Nucleus accumbens (tissue), 56 donors: ENCODE measurements at places on chromosomes 12 and 14.

DNA sequence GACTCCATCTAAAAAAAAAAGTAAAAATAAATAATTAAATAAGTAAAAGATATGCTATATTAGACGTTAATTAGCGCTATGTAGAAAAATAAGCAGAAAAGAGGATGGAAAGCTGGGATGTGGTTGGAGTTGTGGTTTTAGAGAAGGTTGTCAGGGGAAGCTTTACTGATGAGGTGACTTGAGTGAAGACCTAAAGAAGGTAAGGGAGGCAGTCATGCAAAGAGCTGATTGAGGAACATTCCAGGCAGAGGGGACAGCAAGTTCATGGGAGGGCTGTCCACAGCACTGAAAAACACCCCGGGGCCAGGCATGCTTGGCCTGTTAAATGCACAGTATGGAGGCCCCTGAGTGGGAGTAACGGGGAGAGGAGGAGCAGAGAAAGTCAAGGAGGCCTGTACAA, 15.7 kb downstream of the SMAGP start:
- DNase-seq = no peak

DNA sequence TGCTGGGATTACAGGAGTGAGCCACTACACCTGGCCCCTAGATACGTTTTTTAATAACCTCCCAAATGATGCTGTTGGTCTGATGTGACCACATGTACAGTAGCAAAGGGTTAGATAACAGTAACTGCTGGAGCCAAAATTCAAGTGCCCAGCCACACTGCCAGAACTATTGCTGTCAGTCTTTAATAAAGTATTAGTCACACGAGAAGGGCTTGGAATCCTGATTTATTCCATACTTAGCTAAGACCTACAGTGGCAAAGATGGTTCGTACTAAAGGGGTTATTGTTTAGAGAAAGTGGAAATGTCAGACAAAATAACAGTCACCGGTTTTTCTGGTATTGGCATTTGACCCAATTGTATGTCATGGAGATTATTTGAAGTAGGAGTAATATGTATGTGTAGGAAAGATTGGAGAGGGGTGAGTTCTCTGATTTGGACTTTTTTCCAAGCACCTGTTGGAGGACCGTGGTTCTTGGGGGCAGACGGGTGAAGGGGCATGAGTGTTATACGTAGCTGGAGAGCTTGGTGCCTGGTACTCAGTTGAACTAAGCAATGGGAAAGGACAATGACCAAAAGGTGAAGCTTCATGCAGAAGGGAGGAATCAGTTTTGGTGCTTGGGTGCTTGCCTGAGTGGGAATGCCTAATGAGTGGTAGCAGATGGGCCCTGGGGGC, 9.7 kb downstream of the TUBA1C start:
- no peak for DNase-seq

DNA sequence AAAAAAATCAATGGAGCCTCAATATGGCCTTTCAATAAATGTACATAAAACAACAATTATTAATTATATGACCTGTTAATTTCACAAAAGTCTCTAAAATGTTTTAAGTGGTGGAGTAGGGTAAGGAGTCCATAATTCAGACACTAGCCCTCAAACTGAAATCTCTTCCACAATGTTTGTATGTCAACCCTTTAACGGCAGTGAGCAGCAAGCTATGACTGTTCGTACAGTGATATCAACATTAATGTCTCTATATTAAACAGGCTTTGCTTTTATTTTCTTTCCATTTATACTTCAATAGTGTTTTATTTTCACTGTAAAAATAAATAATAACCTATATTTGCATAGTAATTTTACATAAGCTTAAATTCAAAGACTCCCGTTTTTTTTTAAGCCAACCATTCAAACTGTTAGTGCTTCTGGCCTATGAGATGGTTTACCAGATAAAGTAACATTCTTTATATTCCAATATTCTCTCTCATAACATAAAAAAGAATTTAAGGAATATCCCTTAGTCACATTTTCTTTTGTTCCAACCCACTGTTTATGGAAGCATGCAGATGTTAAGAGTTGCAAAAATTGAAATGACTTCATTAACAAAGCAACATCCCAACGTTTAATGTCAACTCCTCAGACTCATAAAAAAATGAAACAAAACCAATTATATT, 2.3 kb downstream of the CDK17 start:
- DNase-seq = no peak

GRCh38 chr14:54211551-54212308, 185.1 kb upstream of the CDKN3 start:
- DNase-seq = no peak

GRCh38 chr12:8855891-8856290, 33.5 kb downstream of the A2ML1 start:
- DNase-seq = no peak

DNA sequence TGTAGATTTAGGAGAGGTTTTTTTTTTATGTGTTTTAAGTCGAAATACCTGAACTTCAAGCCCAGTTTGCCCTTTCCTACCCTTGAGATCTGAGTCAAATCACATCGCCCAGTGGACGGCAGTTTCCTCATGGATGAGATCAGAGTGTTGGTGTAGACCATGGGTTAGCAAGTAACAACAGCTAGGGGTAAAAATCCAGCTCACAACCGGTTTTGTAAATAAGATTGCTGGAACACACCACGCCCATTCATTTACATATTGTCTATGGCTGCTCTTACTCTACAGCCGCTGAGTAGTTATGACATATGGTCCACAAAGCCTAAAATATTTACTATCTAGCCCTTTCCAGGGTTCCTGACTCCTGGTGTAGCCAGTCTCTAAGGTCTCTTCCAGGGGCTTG, 158.5 kb upstream of the PLEKHG7 start:
- DNase-seq = no peak

DNA sequence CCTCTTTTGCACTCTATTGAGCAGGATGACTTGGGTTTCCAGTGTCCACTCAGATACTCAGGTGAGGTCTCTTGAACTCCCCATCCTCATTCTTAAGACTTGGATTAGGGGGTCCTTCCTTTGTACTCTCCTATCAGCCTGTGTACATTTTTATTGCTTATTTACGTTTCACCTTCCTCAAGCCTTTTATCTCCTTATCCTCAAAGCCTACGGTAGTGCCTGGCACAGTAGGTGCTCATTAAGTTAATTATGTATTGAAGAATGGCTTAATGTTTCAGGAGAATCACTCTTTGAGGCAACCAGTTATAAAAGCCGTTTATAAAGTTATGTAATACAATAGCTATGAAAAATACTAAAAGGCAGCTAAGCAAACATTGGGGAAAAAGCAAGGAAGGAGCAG, 315.7 kb downstream of the NPAS3 start:
- DNase-seq = no peak

DNA sequence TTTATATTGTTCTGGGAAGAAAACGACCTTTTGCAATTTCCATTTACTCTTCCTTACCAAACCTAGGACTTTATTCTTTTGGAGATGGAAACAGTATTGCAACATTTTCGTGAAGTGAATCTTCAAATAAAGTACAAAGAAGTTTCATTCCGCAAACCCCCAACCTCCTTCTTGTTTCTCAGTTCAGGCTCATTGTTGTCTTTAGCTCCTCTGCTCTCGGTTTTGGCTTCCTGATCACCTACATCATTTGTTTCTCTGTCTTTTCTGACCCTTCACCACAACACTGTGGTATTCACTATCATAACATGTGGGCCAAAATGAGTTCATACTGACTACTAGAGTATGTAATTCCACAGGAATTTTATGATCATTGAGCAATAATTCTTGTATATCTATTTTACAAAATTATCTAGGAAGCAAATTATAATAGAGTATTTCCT, 266.8 kb downstream of the ADAMTS20 start:
- DNase-seq = no peak

GRCh38 chr14:45181806-45182205, 46.1 kb downstream of the FANCM start:
- DNase-seq = no peak

- DNase-seq = no peak
Measured at GRCh38 chr14:32947792-32948191, 9.1 kb downstream of the NPAS3 start.

- DNase-seq = no peak
Measured at GRCh38 chr12:71892059-71892458, 46.6 kb upstream of the TPH2 start.

DNA sequence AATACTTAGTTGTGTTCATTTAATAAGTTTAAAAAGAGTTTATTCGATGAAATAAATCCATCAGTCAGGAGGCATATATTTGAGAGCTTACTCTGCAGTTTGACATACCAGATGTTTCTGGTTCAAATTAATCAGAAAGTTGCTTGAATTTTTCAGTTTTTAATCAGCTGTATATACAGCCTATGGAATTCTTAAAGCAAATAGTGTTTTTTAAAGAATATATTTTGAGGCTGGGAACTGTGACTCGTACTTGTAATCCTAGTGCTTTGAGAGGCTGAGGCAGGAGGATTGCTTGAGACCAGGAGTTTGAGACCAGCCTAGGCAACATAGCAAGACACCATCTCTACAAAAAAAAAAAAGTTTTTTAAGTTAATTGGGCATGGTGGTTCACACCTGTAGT, 112.1 kb downstream of the MON2 start:
- DNase-seq = no peak

- no peak for DNase-seq
Measured at GRCh38 chr14:97703006-97703760, 906.0 kb downstream of the VRK1 start.

- no peak for DNase-seq
Measured at GRCh38 chr12:19245666-19246065, 116.1 kb downstream of the PLEKHA5 start.

- no peak for DNase-seq
Measured at GRCh38 chr12:117155278-117156060, 34.8 kb downstream of the FBXO21 start.

- DNase-seq = no peak
Measured at GRCh38 chr12:8078398-8078797, 3.7 kb upstream of the NECAP1 start.

GRCh38 chr12:109597795-109598427, 24.3 kb downstream of the MVK start:
- peak; percentile 80 for DNase-seq

GRCh38 chr12:31582155-31582554, 8.8 kb downstream of the DENND5B start:
- DNase-seq = no peak

GRCh38 chr12:113287146-113287898, 47.6 kb downstream of the SLC8B1 start:
- no peak for DNase-seq

GRCh38 chr14:30389877-30390385, 169.0 kb upstream of the G2E3 start:
- no peak for DNase-seq

DNA sequence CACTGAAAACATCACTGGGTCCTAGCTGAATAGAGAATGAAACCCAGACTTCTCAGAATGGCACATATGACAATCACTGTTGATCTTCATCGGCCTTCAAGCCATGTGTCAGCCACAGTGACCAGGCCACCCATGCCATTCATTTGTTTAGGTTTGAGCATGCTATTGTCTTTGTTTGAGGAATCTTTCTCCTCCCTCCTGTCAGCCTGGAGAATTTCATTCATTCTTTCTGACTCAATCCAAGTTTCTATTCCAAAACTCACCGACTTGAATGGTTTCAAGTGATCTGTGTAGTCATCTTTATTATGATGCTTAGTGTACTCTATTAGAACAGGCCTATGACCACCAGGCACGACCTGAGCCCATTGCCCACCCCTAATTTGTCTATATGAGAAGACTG, 106.3 kb downstream of the ETNK1 start:
- DNase-seq = no peak

DNA sequence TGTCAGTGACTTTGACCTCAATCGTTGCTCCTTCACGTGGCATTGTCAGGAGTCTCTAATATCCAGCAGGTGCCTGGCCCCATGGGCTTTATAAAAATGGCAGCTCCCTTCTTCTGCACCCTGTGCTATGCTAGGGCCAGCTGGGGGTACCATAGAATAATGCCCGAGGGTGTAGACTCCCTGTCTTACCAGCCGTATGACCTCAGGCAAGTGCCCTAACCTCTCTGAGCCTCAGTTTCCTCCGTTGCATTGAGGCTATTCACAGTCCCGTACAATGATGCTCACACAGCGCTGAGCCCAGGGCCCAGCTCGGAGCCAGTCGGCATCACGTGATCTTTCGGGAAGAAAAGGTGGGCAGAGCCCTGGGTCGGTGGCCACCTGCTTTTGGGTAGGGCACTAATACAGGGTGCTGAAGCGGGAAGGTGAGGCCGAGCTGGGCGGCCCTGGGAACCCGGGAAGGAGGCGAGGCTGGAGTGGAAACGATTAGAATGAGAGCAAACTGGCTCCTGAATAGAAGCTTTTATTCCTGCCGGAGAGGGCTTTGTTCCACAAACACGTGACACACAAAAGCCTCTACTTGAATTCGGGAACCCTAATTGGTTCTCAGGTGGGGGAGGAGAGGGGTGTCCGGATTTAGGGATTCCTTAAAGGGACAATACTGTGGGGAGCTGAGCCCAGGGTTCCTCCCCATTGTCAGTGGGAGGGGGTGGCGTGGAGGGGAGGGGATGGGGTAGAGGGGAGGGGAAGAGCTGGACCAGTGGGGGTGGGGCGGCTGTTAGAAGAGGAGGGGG, 19.9 kb upstream of the MSI1 start:
- DNase-seq = no peak

DNA sequence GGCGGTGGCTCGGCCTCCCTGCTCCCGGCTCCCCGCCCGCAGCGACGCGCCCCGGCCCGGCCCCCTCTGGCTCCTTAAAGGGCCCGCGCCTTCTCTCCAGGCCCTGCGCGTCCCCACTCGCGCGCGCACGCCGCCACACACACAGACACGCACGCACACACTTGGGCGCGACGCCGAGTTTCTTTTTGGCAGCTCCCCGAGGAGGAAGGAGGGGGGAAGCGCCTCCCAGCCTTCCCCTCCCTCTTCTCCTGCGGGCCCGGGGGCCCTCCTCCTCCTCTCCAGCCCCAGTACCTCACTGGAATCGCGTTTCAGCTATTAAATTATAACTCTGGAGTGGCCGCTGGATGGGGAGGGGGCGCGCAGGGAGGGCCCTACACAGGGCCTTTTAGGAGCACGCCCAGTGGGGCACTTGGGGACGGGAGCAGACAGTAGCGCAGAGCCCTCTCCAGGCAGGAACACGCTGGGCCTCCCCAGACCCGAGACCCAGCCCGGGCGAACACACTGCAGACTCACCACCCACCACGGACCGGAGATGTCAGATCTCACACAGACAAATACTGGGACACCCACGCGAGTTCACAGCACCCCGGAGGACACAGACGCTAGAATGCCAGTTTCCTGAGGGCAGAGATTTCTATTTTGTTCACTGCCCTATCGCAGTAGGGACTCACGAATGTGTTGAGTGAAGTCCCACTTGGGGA, 411 bp upstream of the NCOR2 start:
- peak; percentile 69 for DNase-seq

DNA sequence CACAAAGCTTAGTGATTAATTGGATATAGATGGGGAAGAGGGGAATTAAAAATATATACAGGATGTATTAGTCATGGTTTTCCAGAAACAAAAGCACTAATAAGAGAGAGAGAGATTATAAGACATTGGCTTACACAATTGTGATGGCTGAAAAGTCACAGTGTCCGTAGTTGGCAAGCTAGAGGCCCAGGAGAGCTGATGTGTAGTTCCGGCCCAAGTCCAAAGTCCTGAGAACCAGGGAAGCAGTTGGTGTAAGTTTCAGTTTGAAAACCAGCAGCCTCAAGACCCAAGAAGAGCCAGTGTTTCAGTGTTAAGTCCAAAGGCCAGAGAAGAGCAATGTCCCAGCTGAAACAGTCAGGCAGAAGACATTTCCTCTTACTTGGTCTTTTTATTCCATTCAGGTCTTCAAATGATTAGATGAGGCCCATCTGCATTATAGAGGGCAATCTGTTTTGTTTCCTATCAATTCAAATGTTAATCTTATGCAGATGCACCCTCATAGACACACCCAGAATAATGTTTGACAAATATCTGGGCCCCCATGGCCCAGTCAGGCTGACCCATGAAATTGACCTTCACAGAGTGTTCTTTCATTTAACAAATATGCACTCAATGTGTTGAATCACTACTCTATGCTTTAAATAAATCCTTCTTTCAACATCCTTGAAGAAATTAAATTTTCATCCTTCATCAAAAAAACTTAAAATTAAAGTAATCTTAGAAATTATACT, 67.2 kb upstream of the DIO2 start:
- DNase-seq = no peak
